ENCODE measurements at places on chromosomes 12 and 14.

GRCh38 chr12:89750389-89751351 lies 42.0 kb upstream of the ATP2B1 start:
- no peak for DNase-seq

DNA sequence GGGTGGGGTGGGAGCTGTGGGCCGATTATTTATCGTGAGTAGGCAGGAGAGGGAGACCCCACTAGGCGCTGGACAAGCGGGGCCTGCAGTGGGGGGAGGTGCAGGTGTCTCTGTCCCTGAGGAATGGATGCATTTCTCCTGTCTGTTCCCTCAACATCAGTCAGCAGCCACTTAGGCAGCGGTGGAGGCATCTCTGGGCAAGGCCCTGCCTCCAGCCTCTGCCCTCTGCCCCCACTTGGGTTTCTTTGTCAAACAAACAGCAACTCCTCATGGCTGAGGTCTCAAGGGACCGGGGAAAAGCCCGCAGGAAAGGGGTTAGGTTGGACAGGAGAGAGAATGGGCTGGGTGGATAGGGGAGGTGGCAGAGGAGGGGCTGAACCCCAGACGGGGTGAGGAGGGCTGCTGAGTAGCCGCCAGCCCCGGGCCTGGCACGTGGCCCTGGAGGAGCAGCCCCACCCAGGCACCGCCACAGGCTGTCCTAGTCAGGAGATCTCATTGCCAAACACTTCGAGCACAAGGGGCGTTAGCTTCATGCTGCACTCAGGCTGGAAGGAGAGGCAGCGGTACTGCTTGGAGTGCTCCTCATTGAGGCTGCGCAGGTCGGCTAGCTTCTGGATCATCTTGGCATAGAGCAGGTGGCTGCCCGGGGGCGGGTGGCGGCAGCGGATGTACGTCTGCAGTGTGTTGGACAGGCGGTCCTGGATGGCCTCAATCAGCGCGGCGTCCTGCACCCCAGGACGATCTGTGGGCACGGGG lies 24.7 kb upstream of the HDAC7 start:
- no peak for DNase-seq

DNA sequence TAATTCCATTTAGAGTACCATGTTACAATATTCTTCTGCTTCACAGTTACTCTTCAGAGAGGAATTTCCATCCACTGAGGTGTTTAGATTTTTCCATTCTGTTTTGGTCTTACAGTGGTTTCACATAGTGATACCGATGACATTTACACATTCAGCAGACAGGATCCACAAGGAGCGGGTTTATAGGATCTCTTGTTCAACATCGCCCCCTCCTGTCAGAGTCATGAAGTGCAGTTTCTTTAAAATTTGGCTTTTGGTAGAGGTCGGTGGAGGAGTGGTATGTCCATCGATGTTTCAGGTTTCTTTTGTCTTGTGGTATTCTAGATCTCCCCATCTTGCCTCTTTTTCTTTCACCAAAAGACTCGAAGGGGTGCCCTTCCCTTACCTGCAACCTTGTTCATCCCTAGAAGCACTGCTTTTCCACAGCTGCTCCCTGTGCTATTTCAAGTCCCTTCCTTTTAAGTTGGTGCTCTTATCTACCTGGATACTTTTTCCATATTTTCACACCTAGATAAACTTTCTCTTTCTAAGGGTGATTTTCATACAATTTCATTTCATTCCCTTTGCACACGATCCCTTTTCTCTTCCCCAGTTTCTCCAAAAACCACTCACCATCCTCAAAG lies 181.3 kb downstream of the ITPR2 start:
- DNase-seq, result no peak

- no peak for DNase-seq
These were observed 15.0 kb upstream of the EMP1 start for GRCh38 chr12:13181375-13182070.

DNA sequence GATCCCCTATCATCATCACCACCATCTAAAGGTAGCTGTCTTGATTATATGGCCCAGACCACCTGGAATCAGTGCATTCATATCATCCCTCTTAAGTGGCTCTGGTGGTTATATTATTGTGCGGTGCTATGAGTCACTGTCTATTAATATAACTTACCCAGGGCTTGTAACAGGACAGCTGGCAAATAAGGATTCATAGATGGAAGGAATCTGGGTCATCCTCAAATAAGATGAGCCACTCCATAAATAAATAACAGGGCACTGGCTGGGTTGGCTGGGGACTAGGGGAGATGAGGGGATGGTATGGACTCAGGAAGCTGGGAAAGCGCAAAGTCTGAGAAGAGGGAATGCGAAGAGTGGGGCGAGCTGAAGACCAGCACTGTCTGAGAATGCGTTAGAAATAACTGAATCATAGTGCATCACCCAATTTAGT lies 216.1 kb downstream of the NUAK1 start:
- DNase-seq, result no peak

GRCh38 chr12:68034567-68034966 lies 45.3 kb downstream of the IFNG-AS1 start:
- DNase-seq, result no peak

DNA sequence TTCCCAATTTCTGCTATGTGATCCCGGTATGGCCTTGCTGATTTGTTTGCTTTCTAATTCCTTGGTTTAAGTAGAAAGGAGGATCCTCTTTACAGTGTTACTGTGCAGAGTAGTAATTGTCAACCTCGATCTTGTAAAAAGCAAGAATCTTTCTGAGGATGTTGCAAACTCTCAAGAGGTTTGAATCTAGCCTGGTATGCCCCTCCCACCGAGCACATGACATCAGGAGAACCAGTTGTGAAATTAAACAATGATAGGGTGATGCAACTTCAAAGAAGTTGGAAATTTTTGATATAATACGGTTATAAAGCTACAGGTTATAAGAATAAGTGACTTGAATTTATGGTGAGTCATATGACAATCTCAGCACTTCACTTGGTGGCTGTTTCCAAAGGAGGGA lies 35.0 kb upstream of the FUT8 start:
- DNase-seq, result no peak

DNA sequence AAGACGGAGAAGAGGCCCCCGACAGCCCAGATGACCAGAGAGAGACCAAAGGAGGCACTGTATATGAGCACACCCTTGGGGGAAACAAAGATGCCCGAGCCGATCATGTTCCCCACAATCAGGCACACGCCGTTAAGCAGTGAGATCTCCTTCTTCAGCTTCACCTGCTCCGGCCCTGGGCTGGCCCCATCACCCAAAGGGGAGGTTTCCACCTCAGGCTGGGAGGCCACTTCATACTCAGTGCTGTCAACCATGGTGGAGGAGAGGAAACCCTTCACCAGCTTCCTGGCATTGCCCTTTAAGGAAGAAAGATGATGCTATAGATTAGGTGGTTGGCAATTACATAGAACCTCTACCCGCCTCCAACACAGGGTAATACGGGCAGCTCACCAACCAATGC lies 2.1 kb downstream of the SLC7A7 start:
- no peak for DNase-seq

- DNase-seq, result no peak
These were observed 63.7 kb upstream of the PZP start for GRCh38 chr12:9271875-9272274.

DNA sequence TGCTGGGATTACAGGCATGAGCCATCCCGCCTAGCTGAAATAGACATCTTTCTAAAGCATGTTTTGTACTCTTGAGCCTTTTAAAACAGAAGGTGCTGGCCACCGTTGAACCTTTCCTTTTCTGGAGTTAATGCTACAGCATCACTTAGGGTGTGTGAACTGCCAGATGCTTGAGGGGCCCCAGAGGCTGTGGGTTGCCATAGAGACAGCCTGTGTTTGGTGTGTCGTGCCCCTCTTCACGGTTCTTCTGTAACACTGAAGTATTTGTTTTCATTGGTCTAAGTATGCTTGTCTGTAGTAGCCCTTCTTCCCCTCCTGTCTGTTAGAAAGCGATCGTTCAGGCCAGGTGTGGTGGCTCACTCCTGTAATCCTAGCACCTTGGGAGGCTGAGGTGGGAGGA lies 30.8 kb downstream of the PLEKHG3 start:
- no peak for DNase-seq

GRCh38 chr12:90253136-90253535 lies 544.5 kb upstream of the ATP2B1 start:
- DNase-seq, result no peak

DNA sequence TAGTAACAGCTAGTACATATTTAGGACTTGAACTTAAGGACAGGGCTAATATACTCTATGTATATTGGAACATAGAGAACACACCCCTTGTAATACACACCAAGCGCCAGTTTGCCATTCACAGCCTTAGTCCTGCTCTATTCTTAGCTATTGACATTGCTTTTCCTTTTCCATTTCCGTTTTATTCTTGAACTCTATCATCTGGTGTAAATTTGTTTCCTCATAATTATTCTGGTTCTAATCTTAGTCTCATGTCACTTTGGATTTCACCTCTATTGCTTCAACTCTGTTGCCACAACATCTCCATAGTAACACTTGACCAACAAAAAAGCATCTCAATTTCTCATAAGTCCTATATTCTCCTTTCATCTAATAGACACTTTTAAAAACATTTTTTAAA lies 225.7 kb downstream of the PHLDA1 start:
- no peak for DNase-seq

DNA sequence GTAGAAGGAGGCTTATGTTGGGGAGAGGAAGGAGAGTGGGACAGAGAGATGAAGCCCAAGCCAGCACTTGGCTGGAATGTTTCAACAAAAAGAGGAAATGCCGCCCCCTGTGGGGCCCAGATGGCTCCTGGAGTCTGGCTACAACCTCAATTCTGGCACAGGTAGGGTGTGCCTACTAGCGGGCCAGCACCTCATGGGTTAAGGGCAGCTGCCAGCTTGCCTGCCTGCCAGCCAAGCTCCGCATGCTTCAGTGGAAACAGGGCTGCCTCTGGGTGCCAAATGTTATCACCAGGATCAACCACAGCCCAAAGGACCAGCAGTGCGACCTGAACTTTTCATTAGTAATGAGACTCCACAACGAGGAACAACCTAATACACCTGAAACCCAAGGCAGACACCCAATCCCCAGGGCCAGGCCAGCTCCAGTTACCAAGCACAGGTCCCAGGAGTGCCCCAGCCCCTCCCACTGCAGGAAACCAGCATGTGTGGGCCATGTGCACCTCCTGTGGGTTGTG lies 11.3 kb downstream of the RAB15 start:
- no peak for DNase-seq

- no peak for DNase-seq
These were observed 102.7 kb upstream of the PLEKHA5 start for GRCh38 chr12:19026614-19027488.

DNA sequence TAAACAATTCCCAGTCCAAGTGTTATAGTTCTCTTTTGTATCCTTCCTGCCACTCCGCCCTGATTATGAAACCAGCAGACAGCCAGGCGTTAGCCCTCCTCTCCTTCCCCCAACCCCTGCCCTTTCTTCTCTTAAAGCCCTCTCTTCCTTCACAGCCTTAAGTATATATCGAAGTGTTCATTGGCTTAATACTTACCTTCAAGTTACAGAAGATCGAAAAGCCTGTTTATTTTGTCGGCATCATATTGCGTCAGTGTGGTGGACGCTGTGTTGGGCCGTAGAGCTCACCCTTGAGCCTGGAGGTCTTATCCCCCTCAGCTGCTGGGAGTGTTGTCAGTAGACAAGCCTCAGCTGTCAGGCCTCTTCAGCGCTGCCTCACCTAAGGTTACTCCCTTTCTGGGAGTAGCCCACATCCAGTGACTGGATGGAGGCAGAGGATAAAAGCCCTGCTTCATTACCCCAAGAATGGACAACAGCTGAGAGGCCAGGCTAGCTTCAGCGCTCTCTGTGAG lies 36.2 kb downstream of the CMAS start:
- DNase-seq, result no peak

- no peak for DNase-seq
These were observed 545.4 kb downstream of the FOXG1 start for GRCh38 chr14:29311983-29312382.

GRCh38 chr12:41466802-41467201 lies 278.7 kb downstream of the PDZRN4 start:
- no peak for DNase-seq

- no peak for DNase-seq
These were observed 258.1 kb downstream of the EGLN3 start for GRCh38 chr14:33692762-33693161.

DNA sequence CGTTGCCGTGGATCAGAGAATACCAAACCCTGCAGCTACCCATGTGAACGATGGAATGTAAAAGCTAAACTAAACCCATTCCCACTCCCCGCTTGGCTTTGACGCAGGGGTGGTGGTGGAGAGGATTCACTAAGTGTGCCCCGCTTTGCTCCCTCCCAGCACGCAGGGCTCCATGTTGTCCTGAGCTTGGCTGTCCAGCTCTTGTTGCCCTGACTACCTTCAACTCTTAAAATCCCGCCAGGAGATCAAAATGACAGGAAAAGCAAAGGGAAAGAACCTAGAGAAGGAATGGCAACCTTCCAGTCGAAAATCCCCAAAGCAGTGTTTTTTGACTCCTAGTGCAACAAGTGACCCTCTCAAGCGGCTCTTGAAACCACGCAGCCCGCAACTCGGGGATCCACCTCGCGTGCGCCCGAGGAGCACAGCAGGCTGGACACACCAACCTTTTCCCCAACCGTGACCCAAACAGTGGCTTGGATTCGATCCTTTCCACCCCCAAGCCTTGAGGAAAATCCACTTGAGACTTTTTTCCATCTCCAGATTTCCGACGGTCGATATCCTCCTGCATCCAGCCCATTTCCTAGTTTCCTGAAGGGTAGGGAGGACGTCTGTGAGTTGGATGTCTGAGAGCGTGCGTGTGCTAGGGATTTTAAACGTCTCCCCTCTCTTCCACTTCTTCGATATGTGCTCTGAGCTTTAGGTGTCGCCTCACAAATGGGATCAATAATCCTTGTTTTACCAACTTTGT lies 1.4 kb downstream of the SYT10 start:
- no peak for DNase-seq

GRCh38 chr14:23660290-23661226 lies 24.4 kb downstream of the DHRS2 start:
- DNase-seq, result no peak

DNA sequence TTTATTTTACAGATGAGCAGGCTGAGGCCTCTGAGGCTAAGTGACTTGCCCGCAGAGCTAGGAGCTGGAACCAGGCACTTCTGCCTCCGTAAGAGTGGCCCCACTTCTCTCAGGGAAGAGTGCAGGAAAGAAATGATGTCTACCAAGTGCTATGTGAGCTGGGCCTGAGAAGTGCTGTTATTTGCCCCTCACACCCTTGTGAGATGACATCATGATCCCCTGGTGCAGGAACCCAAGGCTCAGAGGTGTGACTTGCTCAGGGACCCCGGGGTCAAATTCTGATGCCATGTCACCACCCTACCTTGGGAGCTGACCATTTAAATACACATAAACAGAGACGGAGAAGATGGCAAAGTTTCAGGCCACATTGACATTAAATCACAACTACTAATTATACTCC lies 63.7 kb upstream of the DDX11 start:
- DNase-seq, result no peak

Data from GOT3 (cell line).